Activated naive CD8-positive, alpha-beta T cell treated with anti-CD3 and anti-CD28 coated beads, Interleukin-2, amount 50 U/mL, for 16 hours (primary cell): ENCODE measurements at places on chromosomes 2 and 18.

GRCh38 chr2:233482616-233483015 is 84.0 kb downstream of the USP40 start:
- no peak for DNase-seq

- DNase-seq: no peak
Measured at GRCh38 chr2:233363744-233364235, 9.5 kb downstream of the DGKD start.

DNA sequence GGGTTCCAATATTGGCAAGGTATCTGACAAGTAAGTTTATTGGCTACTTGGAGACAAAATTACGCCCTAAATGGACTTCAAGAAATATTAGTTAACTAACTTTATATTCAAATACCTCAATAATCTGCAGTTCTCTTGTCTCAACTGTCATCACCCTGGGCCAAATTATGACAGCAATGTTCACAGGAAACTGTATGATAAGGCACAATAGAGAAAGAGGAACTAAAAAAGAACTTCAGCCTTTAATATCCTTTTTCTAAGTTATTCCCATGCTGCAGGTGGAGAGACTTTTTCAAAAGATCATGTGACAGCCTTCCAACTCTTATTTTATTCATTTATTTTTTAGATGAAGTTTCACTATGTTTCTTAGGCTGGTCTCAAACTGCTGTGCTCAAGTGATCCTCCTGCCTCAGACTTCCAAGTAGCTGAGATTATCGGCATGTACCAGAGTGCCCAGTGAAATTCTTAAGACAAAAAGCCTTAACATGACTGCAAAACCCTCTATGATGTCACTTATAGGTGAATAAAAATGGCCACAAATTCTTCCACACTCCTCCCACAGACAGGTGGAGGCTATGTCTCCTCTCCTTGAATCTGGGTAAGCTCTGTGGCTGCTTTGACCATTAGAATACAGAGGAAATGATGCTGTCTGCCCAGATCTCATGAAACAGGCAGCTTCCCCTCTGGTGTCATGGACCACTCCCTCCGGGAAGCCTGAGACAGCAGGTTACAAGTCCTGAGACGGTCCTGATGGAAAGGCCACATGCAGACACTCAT is 211.0 kb downstream of the TGIF1 start:
- DNase-seq: no peak

DNA sequence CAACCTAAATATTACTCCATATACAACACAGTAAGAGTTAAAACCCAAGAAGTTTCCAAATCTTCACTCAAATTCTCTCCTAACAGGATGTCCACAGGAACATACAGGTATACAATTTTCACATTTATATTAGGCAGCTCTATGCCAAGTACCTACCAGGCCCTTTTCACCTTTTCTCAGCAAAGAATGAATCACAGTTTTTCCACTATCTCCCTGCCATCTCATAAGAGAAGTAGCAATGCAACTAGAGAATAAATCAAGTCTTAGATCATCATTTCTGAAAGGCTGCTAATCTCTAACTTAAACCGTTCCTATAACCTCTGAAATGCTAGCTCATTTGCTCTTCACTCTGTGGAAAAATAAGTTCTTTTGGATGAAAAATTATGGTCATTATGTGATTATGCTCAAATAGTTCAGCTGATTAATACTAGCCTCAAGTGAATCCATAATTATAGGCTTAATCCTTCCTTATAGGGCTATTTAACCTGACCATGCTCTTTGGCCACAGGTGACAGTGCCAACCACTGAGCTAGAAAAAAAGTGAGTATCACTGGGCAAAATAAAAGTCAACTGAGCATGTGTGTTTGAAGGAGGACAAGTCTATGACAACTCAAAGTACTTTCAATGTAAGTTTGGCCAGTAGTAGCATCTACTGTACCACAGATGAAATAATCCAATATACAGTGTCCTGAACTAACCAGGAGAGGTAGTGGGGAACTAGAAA is 79.7 kb downstream of the COBLL1 start:
- no peak for DNase-seq
